ENCODE measurements at places on chromosomes 12 and 14.

GRCh38 chr12:49902399-49903350 lies 1.0 kb downstream of the FAIM2 start:
- H3K36me3 ChIP-seq, result no peaks in the 10 kb centered on the region
- H3K27me3 ChIP-seq, result peaks cover 41% of the 10 kb centered on the region
- no peak for DNase-seq
- peaks cover 7% of the 10 kb centered on the region for H3K4me1 ChIP-seq
- H3K4me3 ChIP-seq, result no peak overlapping the region

DNA sequence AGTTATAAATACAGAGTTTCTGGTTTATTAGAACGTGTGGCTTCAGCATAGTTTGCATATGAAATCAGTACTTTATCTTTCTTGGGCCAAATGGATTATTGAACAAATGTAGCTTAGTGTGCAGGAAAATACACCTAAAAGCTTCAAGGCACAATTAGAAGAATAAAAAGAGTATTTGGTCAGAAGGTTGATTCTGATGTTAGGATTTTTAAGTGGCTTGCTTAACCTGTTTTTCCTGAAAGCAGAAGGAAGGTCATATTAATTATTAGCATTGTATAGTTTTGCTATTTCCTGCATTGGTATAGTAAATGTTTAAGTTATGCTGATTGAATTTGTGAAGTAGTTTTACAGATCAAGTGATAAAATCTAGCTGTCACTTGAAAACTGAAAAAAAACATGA lies 31.0 kb upstream of the GNS start:
- no peaks in the 10 kb centered on the region for H3K4me1 ChIP-seq

DNA sequence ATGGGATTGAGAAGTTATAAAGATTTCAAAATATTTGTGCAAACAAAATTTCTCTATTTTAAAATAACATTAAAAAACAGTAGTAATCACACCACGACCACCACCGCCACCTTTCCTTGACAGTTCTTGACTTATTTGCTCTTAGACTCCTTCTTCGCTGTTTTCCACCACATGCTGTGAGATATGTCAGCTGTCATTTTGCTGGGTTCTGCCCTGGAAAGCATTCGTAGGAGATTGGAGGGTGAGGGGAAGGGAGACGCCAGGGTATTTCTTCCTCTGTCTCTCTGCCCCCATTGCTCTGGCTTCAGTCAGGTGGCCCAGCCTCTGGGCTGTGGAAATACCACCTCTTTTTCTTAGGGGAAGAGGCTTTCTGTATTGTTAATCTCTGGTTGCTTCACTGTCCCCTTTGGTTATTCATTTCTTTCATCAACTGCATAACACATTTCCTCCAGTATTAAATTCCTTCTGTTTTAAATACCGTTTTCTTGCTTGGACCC lies 186.2 kb downstream of the NEDD1 start:
- DNase-seq, result no peak
- no peak overlapping the region for H3K27ac ChIP-seq
- peaks cover 3% of the 10 kb centered on the region for H3K4me1 ChIP-seq
- peaks cover 11% of the 10 kb centered on the region for H3K27me3 ChIP-seq
- H3K36me3 ChIP-seq, result no peaks in the 10 kb centered on the region
- H3K4me3 ChIP-seq, result no peak overlapping the region

DNA sequence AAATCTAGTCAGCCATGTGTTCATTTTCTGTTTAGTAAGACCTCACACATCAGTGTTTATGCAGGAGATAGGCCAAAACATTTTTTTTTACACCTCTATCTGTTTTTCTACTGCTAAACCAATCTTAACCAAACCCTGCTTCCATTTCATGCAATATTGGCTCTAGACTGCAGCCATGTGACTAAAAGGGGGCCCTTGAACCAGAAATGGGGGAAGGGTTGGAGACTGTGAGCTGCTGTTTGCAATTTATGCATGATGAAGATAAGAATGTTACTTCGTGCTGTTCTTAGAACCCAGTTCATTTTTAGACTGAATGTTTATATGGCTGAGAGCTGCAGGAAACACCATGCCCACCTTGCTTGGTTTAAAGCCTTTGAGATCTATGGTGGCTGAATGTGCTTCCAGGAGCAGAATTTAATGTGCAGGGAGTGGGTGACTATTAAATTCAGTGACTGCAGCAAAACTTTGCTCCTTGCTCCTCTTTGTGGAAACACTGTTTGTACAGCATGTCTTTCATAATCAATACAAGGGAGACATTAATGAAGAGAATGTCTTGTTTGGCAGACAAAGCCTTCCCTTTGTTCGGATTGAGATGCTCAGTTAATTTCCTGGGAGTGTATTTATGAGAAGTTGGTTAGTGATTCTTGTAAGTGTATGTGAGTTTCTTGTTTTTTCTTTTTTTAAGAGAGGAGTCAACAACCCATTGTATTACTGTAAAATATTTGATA lies 53.6 kb downstream of the CHST11 start:
- H3K4me3 ChIP-seq, result no peak overlapping the region
- DNase-seq, result no peak

DNA sequence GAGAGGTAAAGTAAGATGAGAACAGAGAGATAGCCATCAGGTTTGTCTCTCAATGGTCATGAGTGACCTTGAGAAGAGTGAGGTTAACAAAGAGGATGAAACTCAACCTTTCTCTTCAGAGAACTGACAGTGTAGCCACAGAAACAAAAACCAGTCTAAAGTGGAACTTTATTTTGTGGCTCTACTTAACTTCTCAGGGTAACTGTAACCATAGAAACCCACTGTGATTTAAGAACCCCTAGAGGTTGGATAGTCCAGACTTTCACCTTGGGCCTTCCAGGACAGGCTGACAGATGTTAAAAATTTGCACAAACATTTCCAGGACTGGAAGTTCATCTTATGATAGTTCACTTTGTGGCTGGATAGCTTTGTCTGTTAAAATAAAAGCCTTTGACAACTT lies 48.5 kb downstream of the ATP23 start:
- no peak overlapping the region for H3K27ac ChIP-seq
- no peak overlapping the region for H3K4me3 ChIP-seq
- H3K4me1 ChIP-seq, result no peaks in the 10 kb centered on the region
- no peaks in the 10 kb centered on the region for H3K36me3 ChIP-seq
- H3K27me3 ChIP-seq, result peaks cover 9% of the 10 kb centered on the region

DNA sequence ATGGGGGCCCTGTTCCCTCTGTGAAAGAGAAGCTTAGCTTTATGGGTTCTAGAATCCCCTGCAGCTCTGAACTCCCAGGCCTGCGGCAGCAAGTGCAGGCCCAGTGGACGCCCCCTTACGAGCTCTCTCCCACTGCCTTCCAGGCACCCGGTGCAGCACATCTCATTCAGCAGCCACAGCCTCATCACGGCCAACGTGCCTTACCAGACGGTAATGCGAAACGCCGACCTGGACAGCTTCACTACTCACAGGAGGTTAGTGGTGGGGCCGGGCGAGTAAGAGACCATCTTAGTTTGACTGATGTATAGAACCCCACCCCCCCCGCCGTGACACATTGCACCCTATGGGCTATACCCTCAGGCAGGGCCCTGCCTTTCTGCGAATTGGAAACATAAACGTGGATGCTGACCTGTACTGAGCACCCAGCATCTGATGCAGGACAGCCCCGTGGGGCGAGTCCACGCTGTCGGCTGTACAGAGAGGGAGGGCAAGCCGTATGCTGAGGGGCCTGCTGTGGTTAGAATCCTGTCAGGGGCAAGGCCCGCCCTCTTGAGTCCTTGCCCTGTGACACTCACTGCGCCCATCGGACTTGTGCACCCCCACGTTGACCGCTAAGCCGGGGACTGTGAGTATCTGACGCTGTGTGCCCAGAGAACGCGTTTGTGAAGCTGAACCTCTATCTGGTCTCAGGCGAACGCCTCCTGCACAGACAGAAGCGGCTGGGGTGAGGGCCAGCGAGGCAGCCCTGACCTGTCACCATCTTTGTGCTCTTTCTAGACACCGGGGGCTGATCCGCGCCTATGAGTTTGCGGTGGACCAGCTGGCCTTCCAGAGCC lies 71.7 kb downstream of the TESC start:
- no peak for DNase-seq
- H3K27me3 ChIP-seq, result peaks cover 2% of the 10 kb centered on the region
- H3K27ac ChIP-seq, result no peak overlapping the region
- H3K4me3 ChIP-seq, result no peak overlapping the region
- peaks cover 12% of the 10 kb centered on the region for H3K4me1 ChIP-seq

All from memory B cell (primary cell).